ENCODE measurements at places on chromosomes 13 and 19.

DNA sequence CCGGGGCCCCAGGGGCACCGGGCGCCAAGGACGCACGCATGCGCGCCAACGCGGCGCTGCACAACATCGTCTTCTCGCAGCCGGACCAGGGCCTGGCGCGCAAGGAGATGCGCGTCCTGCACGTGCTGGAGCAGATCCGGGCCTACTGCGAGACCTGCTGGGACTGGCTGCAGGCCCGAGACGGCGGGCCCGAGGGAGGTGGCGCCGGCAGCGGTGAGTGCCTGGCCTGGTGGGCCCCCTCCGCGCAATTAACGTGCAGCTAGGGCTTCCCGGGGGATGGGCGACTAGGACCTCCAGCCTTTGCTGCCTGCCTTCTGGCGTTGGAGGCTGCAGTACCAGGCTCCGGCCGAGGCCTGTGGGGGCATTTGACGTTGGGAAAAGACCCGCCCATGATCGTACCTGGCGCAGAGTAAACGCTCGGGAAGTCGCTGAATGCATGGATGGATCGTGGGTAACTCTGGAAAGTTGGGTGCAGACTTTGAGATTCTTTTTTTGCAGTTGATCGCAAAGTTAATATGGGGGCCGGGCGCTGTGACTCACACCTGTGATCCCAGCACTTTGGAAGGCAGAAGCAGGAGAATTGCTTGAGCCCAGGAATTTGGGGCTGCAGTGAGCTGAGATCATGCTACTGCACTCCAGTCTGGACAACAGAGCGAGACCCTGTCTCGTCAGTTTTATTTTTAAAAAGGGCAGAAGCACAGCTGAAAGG lies 7.3 kb downstream of the APC2 start:
- DNase-seq: no peak

- no peak for DNase-seq
Observed at GRCh38 chr19:50181121-50181520, 18.0 kb upstream of the IZUMO2 start.

GRCh38 chr13:100124265-100124664 lies 35.4 kb downstream of the PCCA start:
- no peak for DNase-seq

DNA sequence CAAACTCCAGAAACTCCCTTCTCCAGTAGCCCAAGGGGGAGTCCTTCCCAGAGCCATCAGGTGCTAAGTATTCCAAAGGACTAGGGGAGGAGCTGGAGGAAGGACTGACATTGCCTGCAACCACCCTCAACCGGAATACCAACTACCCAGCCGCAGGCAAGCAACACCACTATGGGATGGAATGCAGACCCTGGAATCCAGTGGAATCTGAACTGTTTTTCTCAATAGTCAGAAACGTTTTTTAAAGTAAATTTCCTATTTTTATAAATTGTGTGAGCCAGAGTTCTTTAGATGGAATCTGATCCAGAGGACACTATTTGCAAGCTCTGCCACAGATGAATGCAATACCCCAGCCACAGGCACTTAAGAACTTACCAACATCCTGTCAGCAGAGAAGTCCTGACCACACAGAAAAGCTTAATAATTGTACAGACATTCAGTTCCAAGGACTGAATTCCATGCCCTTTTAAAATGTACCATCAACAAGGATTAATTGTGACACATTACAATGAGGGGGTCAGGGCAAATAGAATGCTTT lies 92.1 kb downstream of the USP12 start:
- no peak for DNase-seq

Measured in stimulated activated naive CD8-positive, alpha-beta T cell treated with anti-CD3 and anti-CD28 coated beads, Interleukin-15, amount 100 ng/mL, for 72 hours (primary cell).